Retina (tissue), 1 donor: ENCODE measurements at places on chromosomes 12 and 14.

GRCh38 chr14:102622262-102622885 lies 29.9 kb downstream of the RCOR1 start:
- peak; percentile 11 for DNase-seq

- no peak for DNase-seq
These were observed 227.3 kb downstream of the DPF3 start for GRCh38 chr14:72666610-72667009.

DNA sequence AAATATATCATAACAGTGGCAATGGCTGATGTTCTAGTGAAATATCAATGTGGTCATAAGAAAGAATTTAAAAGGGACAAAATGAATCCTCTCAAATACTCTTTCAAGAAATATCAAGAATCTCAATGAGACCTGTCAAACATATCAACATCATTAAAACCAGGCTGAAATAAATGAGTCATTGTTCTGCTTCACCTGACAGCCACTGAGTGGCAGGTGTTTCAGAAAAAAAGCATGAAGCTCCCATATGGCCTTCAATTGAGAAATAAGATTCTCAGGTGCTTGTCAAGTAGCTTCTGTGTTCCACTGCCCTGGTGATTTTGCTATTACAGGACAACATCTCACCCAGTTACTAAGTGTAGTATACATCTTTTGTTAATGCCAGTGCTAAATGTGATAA lies 21.5 kb downstream of the ANAPC5 start:
- no peak for DNase-seq

- DNase-seq: no peak
These were observed 501.5 kb upstream of the TBX3 start for GRCh38 chr12:115185506-115185905.

DNA sequence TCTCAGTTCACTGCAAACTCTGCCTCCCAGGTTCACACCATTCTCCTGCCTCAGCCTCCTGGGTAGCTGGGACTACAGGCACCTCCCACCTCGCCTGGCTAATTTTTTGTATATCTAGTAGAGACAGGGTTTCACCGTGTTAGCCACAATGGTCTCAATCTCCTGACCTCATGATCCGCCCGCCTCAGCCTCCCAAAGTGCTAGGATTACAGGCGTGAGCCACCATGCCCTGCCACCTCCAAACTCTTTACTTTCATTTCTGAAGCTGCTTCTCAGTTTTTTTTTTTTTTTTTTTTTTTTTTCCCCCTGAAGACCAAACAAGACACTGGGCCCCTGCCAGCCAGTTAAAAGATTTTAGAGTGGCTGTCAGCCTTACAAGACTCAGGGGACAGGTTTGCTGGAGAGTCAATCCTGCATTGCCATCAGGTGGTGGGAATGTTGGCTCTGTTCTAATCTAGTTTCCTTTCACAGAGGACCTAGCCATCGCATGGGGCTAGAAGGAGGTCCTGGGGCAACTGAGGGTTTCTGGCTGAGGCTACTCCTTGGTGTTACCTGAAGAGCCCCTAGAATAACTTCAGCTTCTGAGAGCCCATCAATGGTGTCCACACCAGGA lies 37.4 kb upstream of the HIGD1C start:
- no peak for DNase-seq

DNA sequence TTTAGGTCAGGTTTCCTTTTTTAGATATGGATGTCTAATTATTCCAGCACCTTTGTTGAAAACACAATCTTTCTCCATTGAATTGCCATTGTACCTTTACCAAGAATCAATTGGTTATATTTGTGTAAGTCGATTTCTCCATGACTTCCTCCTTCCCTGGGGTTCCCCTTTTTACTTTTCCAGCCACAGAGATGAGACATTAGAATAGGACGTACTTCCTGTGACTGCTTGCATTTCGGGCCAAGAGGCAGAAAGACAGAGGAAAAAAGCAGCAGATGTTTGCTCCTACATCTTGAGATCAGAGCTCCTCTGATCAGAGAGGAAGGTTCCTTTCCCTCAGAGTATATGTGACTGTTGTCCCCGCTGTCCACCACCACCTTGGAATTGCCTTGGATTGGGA lies 453.7 kb upstream of the RGS6 start:
- DNase-seq: no peak

- peak; percentile 26 for DNase-seq
These were observed 233.5 kb upstream of the TMEM132C start for GRCh38 chr12:128033473-128033872.

DNA sequence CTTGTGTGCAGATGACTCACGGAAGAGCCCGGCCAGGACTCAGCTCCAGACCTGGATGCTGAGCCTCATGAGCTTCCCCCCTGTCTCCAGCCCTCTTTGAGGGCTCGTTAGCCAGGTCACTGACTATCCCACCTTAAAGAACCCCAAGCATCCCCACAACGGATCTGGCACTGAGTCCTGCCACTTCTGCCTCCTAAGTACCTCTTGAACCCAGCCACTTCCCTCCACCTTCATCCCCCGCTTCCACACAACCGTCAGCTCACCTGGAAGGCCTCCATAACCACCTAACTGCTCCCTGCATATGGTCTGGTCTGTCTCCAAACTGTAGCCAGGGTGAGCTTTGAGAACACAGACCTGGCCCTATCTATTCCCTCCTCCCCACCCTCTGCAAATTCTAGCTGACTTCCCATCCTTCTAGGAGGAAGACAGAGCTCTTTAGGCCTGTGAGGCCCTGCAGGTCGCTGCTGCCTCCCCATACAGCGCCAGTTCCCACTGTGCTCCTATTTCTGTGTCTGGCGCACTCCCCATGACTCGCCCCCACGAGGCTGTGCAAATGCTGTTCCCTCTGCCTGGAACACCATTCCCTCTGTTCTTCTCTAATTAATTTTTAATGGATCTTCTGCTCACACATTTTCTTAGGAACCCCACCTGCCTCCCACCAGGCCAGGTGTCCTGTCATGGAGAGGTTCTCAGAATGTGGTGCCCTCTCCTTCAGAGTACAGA lies 2.9 kb upstream of the HSP90AA1 start:
- DNase-seq: no peak

- no peak for DNase-seq
These were observed 5.8 kb downstream of the IGF1 start for GRCh38 chr12:102474438-102475064.

- no peak for DNase-seq
These were observed 386.6 kb downstream of the SYT1 start for GRCh38 chr12:79250960-79251755.

DNA sequence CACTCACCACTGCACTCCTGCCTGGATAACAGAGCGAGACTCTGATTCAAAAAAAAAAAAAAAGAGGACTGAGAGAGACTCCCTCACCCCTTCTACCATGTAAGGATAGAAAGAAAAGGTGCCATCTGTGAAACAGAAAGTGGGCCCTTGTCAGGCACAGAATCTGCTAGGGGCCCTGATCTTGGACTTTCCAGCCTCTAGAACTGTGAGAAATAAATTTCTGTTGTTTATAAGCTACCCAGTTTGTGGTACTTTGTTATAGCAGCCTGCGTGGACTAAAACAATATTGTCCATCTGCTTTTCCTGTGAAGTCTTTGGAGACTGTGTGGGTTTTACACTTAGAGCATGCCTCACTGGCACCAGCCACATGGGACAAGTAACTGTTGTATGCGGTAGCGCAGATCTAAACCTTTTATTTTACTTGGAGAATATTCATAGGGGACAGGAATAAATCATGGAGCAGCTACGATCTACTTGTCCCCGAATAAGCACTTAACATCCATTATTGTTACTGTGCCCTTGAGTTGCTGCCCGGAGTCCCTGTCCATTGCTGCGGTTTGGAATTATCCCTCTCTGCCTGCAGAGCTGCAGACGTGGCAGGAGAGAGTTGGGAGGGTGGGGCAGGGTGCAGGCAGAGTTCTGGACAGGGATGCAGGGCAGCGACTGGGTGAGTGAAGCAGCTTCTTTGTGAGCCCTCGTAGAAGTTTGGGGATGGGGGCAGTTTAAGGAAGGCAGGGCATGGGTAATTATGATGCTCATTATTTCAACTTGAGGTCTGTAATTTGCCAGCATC lies 52.4 kb upstream of the STON2 start:
- peak; percentile 73 for DNase-seq

DNA sequence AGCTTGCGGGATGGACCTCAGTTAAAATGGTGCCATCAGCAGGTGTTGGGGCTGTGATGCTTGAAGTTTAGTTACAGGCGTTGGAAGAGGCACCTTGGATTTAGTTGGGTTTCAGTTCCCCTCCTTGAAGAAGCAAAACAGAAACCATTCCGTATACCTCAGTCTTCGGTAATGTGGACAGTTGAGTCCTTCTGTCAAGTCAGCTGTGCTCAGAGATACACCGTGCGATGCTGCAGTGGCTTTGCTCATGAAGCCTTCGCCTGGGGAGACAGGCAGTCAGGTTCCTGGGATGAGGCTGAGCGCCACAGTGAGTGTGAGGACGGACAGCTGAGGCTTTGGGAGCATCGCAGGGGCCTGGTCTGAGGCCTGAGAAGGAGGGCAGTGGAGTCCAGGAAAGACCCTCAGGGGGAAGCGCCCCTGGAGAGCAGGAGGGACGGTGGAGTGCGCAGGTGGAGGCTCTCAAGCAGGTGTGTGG lies 7.4 kb downstream of the RAN start:
- peak; percentile 24 for DNase-seq

GRCh38 chr12:93109551-93110203 lies 180.6 kb upstream of the EEA1 start:
- peak; percentile 76 for DNase-seq

DNA sequence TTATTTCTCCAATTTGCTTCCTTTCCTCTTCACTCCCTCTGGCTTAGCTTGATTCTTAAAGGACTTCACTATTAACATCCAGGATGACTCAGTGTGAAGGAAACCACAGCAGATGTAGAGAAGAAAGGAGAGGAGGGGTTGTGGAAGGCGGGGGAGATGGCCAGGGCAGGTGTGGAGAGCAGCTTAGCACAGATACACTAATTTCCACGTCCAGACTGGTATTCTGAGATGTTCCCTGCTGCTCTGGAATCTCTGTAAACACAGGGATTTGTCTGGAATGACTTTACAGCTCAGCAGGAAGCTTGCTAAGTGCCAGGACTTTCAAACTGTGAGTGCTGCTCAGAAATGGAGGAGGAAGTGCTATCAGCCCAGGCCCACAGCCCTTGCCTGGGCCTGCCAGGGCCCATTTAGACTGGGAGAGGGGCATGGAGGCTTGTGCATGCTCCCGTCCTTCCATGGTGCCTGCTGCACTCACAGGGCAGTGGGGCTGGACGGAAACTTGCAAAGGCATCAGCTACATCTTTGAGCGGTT lies 202.5 kb upstream of the DDHD1 start:
- DNase-seq: peak; percentile 27
